ENCODE measurements at places on chromosomes 11 and 22.

DNA sequence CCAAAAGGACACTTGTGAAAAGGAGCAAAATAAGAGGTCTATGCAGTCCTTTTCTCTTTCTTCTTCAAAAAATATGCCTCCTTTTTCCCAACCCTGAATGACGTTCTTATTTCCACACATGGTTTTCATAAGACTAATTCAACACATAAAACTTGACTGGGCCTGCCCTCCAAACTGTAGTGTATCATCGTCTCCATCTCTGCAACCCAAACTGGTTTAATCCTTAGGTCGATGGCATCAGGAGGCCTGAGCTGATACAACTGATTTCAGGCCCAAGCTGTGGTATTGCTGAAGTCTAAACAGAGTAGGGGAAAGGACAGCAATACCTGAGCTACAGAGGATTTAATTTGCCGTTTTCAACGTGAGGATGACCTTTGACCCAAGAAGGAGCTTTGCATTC lies 130.0 kb upstream of the MTNR1B start:
- DNase-seq: no peak

GRCh38 chr22:32106930-32107329 lies 52.2 kb downstream of the C22orf42 start:
- DNase-seq: no peak

DNA sequence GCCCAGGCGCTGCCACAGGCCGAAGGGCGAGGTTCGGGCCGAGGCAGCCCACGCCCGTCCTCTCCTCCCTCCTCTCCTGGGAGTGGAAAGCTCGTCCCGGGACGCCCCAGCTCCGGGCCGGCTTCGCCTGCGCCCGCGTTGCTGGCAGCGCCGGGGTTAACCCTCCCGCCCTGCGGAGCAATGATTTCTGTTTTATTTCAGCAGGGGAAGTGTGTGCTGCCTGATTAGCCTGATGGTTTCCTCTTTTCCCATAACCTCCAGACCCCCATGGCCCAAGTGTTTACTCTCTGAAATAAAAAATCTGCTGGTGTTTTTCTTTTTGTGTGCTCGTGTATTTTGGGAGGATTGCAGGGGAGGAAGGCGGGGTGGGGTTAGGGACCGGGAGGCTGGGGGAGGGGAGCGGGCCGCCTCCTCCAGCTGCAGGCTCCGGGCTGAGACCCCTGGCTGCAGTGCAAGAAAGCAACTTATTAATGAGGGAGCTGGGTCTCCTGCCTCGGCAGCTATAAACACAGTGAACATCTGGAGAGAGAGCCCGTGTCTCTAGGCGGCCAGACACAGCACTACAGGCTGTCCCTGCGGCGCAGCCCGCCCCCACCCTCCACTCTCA lies 38.6 kb downstream of the ETS1 start:
- DNase-seq: no peak

- DNase-seq: no peak
These were observed 49.8 kb downstream of the SHANK2 start for GRCh38 chr11:71202598-71202944.

DNA sequence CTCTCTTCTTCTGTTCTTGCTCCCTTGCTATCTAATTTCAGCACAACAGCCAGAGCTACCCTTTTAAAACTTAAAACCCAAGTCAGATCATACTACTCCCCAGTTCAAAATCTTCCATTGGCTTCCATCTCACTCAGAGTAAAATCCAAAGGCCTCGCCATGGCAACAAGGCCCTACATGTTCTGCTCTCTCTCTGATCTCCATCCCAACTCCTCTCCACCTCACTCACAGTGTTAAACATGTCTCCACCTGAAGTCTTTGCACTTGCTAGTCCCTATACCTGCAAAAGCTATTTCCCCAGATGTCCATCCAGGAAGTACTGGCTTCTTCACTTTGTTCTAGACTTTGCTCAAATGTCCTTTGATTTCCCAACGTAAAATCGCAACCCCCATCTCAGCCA lies 3.0 kb upstream of the GRAP2 start:
- no peak for DNase-seq

DNA sequence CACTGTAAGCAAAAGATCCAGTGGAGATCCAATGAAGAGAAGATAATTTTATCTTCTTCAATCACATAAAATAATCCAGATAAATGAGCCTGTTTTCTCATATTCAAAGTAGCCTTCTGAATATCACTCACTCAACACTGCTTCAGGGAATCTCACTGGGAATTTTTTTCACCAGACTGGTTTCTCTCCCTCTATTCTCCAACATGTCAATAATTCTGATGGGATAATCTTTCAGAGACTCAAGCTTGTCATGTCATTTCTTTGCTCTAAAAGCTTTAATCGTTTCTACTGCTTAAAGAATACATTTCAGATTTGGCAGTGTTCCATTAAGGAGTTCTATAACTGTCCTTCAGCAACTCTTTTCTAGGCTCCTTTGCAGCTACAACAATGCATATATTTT lies 16.3 kb downstream of the CNTN5 start:
- no peak for DNase-seq

- no peak for DNase-seq
These were observed 161.8 kb upstream of the GRK3 start for GRCh38 chr22:25402501-25403283.

- DNase-seq: no peak
These were observed 29.8 kb downstream of the KCNE3 start for GRCh38 chr11:74437441-74438042.

DNA sequence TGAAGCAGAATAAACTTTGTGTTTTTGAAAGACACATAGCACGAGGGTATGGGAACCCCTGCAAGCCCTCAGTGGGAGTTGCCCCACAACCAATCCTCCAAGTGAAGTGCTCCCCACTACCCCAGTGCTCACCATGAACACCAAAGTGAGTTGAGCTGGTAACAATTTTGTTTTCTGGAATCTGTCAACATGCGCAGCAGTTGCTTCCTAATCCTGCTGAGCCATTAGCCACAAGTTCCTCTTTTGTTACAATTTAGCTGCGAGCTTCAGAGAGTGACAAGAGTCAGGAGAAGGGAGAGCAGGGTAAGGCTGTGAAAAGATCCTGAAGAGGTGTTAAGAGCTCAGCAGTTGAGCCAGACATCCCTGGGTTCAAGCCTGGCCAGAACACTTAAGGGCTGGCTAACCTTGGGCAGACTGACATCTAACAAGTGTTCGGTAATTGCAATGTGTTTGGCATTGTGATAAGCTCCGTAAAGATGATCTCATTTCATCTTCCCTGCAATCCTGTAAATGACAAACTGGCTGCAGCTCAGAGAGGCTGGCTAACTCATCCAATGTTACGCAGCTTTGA lies 24.1 kb upstream of the ASPHD2 start:
- no peak for DNase-seq

DNA sequence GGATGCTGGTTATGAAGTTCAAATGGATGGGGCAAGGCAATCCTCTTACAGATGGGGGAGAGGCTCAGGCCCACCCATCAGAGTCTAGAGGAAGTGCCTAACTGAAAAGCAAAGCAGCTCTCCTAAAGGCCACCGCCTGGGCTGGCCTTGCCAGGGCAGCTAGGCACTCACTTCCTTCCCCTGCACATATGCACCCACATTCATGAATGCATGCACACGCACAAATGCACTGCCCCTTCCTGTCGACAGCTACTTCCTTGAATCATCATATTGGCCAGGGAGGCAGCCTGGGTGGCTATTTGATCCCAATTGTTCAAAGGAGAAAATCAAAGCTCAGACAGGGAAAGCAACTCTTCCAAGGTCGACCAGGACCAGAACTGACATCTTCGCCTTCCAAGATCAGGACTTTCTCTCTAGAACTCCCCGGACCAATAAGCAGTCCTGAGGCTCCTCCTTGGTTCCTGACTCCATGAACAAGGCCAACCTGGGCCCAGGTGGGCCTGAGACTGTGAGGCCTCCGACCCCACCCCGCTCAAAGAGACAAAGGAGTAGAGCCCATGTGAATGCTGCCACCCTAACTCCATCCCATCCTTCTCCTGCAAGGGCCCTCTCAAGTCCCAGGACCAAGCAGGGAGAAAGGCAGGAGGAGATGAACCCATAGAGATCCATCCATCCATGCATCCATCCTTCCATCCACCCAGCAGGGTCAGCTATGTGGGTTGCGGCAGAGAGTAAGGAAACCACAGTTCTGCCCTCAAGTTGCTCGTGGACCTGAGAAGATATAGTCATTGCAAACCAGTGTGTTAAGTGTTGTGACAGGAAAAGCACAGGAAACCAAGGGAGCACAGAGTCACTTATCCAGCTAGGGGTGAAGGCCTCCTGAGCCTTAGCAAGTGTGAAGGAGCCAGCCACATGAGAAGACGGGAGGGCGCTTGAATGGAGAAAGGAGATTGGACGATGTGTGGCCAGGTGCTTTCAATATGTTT lies 35.4 kb upstream of the LMO1 start:
- no peak for DNase-seq

- DNase-seq: no peak
These were observed at the start of gene SLC22A12 for GRCh38 chr11:64590763-64591221. SLC22A12 (plus strand) TSS chr11:64591220; CDS start chr11:64591557, 337 bp downstream.

DNA sequence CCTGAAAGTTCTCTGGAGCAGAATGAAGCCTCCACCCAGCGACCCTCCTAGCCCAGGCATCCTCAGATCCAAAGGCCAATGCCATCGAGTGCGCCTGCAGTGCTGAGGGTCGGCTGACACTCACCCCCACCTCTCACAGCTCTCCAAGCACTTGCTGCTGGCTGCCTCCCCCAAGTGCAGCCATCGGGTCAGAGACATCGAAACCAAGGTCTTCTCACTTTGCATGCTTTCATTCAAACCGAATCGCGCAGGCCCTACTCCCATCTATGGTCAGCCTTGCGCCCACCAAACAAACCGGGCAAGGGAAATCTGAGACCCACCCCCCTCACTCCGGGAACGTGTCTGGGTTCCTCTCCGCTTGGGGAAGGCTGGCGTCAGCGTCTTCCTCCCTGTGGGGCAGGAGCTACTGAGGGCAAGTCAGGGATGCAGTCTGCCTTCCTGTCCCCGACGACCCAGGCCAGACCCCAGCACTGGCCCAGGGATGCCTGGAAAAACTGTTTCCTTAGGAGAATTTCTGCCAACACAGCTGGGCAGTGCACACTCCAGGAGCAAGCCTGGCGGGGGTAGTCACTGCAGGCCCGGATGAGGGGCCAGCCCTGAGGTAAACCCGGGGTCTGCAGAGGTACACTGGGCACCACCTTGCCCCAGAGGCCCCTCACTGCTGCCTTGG lies 7.0 kb downstream of the WNT7B start:
- no peak for DNase-seq

Measured in stimulated activated CD4-positive, alpha-beta T cell treated with anti-CD3 and anti-CD28 coated beads, Interleukin-1b, Interleukin-23, amount 100 ng/mL, for 1 hour (primary cell).